ENCODE measurements at places on chromosomes 3 and 15.

DNA sequence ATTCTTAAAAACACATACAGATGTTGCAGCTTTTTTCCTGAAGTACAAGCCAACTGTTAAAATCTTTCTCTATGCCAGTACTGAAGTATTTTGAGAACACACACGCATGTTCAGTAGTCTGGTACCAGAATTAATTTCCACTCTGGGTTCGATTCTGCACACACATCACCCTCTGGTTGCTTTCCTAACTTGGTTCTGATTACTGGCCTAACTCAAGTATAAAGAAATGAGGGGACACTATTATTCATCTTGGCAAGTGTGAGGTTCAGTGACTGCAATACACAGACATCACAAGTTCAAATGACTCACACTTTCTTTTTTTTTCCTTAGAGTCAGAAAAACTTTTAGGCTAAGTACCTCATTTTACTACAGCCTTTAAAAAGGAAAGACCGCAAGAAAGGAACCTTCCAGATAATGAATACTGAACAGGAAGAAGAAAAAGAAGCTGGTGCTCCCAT is 37.4 kb upstream of the LDHAL6B start:
- DNase-seq: no peak

DNA sequence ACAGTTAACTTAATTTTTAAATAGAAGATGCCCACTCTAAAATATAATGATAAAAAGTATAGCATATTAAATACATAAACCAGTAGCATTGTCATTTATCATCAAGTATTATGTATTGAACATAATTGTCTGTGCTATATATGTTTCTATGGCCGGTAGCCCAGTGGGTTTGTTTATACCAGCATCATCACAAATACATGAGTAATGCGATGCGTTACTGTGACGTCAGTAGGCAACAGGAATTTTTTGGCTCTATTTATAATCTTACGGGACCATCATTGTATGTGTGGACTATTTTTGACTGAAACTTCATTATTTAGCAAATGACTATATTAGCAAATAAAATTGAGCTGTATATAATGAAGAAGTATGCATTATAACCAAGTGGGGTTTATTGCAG is 82.1 kb downstream of the FLNB start:
- no peak for DNase-seq

DNA sequence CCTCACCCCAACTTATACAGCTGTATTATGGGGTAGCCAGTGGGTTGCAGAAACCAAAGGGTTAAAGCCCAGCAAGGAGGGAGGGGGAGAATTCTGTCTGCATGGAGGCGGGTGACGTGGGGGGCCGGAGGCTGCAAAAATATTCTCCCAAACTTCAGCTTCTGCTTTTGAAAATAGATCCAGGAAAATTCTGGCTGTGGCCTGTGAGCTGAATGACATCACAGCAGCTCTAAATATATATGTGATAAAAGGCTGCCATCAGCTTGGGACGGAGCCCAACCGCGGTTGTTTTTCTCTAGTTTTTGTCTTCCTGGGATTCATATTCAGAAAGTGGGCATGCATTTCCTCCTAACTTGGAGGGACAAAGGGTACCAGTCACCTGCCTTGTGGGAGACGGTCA is 27.6 kb downstream of the MAPKAPK3 start:
- peak; percentile 66 for DNase-seq

GRCh38 chr3:174810254-174810653 is 48.9 kb upstream of the NAALADL2 start:
- no peak for DNase-seq

DNA sequence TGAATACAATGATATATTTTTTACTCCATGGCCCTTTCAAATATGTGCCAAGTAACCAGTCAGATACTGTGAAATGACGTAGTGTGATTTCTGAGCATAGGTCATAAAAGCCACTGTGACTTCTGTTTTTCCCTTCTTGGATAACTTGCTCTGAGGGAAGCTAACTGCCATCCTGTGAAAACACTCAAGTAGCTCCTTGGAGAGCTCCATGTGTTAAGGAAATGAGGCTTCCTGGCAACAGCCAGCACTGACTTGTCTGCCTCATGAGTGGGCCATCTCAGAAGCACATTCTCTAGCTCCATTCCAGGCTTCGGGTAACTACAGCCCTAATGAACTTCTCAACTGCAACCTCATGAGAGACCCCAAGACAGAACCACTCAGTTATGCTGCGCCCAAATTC is 9.5 kb upstream of the CCDC80 start:
- no peak for DNase-seq

DNA sequence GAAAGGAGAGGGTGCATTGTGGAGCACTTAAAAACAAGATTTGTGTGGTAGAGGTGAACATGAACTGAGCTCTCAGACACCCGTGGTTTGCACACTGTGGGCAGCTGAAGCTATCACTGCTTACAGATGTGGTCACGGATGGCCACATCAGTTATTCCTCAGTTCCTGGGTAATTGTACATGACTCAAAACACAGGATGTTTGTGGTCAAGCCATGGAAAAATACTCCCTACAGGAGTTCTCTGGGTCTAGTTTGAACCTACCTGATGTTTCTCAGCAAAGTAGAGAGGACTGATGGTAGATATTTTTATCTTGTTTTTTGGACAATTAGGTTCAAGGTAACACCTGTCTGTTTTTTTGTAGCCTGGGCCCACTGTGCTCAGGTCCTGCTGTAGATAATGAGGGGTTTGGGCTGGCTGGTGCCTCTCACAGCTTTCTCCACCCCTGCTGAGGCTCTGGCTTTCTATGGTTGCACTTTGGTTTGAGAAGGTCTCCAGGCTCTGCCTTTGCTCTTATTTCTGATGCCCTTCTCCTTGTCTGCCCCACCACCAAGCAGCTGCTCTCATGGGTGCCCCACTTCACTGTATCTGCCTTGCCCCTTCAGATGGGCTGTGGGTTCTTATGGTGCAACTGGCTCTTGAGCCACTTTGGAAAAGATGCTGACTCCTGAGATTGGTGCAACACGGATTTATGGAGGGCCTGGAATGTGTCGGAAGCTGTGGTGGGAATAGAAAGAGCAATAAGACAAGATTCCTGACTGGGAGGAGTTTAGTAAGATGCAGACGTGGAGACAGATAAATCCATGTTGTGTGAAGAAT is 40.1 kb downstream of the CDCP1 start:
- no peak for DNase-seq

All from right lung (tissue), 10 donors.